ENCODE measurements at places on chromosomes 4 and X.

- DNase-seq = no peak
Measured at GRCh38 chrX:69503228-69503781, 821 bp upstream of the NALF2 start.

DNA sequence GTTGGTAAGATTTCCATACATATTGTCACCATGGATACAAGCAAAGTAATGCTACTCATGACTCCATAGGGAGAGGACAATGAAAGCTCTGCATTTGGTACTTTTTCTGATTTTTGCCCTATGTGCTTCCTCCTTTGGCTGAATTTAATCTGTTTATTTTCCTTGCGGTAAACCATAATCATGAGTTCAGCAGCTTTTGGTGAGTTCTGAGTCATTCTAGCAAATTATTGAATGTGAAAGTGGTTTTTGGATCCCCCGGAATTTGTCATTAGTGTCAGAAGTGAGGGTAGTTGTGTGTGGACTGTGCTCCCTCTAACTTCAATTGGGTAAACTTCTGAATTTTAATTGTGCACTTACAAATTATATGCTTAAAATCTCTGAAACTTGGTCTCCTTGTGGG, 170.3 kb downstream of the MOSPD2 start:
- no peak for DNase-seq

- DNase-seq = no peak
Measured at GRCh38 chrX:387729-388128, 1.0 kb upstream of the PPP2R3B start.

GRCh38 chr4:13302876-13303275, 181.3 kb downstream of the RAB28 start:
- DNase-seq = no peak

DNA sequence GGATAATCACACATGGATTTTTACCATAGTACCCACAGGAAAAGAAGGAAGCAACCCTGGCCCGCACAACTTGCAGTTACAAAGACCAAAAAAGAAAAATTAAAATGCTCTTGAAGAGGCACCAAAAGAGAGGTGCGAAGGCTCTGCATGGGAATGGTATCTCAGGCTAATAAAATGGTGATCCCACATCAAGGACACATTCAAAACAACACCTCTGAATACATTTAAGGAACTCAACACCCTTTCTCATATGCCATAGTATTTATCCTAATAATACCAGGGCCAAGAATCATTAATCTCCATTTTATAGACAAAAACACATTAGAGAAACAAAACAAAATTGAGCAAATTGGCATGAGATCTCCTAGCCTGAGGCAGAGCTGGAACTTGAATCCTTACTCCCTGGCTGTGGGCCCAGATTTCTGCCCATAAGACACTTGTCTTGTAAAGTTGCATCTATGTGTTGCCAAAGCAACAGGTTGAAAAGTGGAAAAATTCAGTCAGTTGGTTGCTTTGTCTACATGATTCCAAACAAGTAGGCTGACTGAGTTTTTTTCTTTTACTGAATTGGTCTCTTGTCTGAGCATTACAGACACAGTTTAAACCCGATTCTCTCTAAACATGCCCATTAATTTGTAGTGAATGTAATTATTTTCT, 33.5 kb downstream of the GUCY2F start:
- no peak for DNase-seq

- DNase-seq = no peak
Measured at GRCh38 chrX:124125471-124125870, 164.0 kb downstream of the STAG2 start.

- DNase-seq = no peak
Measured at GRCh38 chrX:120463241-120463640, 5.9 kb downstream of the LAMP2 start.

- DNase-seq = no peak
Measured at GRCh38 chr4:128452415-128452814, 164.8 kb upstream of the PGRMC2 start.

- no peak for DNase-seq
Measured at GRCh38 chr4:156442912-156443311, 489.2 kb upstream of the CTSO start.

DNA sequence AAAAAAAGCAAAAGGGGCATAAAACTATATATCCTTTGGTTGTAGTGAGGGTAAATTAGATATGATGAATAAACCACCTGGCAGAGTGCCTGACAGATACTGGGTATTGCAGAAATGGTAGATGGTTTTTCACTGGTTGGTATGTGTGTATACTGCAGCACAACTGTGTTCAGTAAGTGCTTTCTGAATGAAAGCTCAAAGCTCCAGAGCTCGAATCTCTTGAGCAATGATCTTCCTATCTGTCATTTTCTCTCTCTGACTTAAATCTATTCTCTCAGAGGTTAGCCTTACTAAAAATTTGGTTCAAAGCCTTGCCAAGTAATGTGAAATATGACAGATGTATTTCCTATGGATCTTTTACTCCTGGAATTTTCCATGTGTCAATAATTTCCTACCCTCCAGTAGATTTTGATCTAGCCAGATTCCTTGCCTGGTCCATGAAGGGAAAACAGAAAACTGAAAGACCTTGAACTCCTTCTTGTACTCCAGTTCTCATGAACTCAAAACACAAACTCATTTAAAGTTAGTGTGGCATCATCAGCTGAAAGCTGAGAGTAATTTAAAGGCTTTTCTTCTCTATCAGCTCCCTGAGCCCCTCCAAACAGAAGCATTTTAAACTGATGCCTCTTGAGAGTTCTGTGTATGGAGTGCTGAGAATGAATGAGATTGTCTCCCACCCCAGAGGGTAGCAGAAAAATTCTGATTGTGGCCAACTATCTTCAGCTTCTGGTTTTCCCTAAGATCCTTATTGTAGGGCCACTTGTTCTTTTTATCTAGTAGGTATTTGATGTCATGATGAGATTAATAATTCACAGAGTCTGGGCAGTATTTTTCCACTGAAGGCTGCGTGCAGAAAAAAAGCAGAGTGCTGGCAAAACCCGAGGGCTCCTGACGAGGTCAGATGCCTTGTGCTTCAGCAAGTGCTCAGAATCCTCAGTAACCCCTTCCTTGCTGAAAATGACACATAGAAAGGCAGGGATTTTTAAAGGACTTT, 363.4 kb upstream of the BOD1L1 start:
- no peak for DNase-seq

- no peak for DNase-seq
Measured at GRCh38 chr4:138055890-138056289, 186.3 kb downstream of the SLC7A11 start.

DNA sequence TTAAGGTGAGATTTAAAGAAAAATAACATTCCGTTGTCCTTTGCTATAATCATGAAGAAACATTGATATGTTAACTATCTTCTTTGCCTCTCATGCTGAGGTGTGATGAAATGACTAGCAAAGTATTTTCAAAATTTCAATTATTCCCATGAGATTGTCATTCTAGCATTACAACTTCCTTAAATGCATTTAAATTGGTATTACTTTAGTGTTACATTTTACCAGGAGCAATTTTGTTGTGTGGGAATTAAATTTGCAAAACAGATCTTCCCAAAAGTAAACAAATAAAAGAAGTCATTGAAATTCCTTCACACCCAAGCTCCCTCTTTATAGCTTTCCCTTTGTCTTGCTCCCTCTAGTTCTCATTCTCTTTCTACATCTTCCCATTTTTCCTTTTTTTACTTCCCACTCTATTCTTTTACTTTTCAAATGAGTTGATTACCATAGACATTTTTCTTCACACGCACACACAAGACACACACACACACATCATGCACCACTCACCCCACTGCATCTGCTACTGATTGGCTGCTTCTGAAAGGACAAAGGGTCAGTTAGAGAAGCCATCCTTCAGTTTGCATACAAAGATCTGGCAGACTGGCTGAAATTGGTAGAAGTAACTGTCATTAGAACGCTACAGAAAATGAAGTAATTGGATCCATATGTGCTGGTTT, 10.0 kb upstream of the APELA start:
- peak; percentile 79 for DNase-seq

GRCh38 chrX:127276326-127276725, 456.8 kb downstream of the PRR32 start:
- no peak for DNase-seq

DNA sequence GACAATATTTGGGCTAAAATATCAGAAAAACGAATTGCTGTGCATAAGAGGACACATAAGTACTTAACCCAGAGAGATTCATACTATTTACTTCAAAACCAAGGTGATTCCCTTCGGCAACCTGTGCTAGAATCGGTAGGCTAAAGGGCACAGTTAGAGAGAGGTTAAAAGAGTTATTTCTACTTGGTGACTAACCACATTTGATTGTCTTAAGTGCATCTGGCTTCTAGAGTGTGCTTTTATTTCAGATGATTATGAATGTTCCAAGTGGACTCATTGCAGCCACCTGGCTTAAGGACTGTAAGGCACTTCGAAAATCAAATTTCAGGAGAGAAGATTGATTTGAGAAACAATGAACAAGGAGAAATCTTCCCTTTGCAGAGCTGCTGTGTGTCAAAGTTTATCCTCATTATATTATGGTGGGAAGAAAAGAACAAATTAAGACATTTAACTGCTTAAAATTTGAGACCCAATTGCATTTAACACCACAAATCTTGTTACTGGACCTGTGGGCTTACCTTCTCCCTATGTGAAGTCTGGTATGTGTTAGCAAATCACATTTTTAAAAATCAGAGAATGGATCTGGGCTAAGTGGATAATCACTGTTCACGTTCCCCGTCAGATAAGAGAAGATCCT, 34.0 kb downstream of the PHOX2B start:
- no peak for DNase-seq

DNA sequence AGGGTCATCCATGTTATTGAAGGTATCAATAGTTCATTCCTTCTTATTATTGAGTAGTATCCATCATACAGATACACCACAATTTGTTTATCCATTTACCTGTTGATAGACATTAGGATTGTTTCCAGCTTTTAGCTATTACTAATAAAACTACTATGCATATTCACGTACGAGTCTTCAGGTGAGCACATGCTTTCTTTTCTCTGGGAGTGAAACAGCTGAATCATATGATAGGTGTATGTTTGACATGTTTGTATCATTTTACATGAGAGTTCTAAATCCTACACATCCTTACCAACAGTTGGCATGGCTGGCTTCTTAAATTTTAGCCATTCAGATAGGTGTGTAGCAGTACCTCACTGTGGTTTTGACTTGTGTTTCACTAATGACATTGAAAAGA, 556.6 kb upstream of the DIPK2B start:
- DNase-seq = no peak

DNA sequence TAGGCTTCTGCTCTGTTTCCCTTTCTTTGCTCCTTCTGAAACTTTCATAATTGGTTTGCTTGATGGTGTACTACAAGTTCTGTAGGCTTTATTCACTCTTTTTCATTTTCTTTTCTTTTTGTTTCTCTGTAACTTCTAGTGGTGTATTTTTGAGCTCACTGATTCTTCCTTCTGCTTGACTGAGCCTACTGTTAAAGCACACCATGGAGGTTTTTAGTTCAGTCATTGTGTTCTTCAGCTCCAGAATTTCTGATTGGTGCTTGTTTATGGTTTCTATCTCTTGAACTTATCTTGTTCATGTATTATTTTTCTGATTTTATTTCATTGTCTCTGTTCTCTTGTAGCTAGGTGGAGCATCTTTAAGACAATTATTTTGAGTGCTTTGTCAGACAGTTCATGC, 33.4 kb upstream of the C4orf54 start:
- no peak for DNase-seq

- DNase-seq = no peak
Measured at GRCh38 chrX:132990835-132991234, 32.4 kb upstream of the HS6ST2 start.

DNA sequence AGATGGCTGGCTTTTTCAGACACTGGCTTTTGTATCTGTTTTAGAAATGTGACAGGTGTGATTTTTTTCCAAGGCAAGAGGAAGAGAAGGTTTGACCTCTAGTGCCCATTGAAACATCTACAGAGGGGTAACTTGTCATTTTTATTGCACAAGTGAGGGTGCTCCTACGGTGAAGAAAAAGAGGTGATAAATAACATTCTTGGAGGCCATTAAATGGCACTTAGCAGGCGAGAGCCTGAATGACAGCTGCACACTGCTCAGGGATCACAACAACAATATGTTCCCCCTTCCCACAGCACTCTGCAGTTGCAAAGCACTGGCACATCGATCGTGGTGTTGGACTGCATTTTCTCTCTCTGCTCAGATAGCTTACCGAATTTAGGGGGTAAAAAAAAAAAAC, 22.9 kb downstream of the FAM184B start:
- DNase-seq = no peak

GRCh38 chrX:115232933-115233496, 881 bp downstream of the LRCH2 start:
- no peak for DNase-seq

DNA sequence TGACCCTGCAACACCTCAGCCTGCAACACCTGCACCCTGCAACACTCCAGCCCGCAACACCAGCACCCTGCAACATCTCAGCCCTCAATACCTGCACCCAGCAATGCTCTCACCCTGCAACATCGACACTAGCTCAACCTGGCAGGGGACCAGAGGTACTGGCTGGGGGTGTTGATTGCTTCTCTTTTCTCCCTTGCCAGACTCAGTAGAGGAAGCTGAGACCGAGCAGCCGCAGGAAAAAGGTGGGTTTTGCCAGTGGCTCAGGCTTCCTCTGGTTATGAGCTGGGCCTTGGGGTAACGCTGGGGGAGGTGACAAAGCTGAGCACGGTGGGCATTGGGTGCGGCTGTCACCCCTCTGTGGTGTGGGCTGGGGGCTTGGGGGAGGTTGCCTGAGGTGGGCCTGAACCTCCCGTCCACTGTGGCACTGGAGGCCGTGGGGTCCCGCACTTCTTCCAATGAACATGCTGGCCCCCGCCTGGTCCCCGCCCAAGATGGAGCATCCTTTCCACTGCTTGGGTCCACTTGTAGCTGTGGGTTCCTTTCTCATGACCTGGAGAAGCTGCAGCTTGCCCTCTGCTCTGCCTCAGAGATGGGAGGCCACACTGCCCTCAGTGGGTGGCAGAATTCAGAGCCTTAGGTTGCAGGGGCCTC, 26.0 kb downstream of the SH3TC1 start:
- DNase-seq = no peak

GRCh38 chr4:4614925-4615678, 73.3 kb upstream of the STX18 start:
- DNase-seq = no peak

- no peak for DNase-seq
Measured at GRCh38 chr4:24443200-24443599, 141.2 kb downstream of the DHX15 start.

DNA sequence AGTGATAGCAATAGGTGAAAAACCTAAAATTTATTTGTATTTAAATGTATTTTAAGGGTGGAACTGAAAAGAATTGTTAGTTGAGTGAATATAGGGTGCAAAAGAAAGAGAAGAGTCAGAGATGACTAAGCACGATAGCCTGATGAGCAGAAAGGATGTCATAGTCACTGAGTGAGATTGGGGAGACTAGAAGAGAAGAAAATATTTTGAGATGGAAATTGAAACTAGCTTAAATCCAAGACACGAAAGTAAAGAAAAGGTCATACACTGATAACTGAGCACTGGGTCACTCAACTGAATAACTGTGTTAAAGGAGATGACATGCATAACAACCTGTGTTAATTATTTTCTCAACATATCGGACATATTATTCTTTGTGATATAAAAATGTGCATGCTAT, 55.5 kb downstream of the SPANXN4 start:
- DNase-seq = no peak
